Left colon (tissue), 2 donors: ENCODE measurements at places on chromosomes 3 and 15.

- DNase-seq, result no peak
These were observed 7.2 kb upstream of the P2RY12 start for GRCh38 chr3:151391720-151392119.

GRCh38 chr15:77002954-77003912, 8.3 kb downstream of the PSTPIP1 start:
- DNase-seq, result peak; percentile 62

GRCh38 chr15:25237291-25237978, 201.4 kb downstream of the UBE3A start:
- DNase-seq, result no peak

DNA sequence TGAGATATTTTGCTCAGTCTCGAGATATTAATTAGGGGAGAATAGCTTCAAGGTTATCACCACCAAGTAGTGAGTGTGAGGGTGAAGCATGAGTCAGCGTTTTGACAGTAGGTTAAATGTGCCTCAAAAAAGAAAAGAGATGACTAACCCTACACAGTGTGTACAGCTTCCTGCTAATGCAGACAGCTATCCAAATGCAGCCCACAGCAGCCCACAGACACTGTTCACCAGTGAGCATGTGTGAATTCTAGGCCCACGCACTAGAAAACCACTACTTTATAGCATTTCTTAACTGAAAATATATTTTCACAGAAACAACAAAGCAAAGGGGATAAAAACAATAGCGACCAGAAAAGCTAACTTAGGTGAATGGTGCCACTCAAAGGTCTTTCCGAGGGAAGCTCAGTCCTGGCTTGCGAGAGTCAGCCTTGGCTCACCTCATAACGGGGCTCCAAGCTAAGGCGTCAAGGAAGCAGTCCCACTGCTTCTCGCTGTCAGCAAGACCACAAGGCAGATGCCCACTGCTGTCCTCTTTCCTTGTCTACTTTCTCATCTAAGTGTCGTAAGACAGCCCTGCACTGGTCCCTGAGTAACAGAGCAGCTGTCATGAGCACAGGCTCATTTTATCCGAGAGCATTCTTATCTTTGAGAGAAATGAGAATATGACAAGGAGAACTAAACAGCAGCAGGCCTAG, 47.6 kb downstream of the TXNRD3 start:
- DNase-seq, result no peak

GRCh38 chr15:45631776-45632175, 3.1 kb upstream of the SQOR start:
- DNase-seq, result no peak

DNA sequence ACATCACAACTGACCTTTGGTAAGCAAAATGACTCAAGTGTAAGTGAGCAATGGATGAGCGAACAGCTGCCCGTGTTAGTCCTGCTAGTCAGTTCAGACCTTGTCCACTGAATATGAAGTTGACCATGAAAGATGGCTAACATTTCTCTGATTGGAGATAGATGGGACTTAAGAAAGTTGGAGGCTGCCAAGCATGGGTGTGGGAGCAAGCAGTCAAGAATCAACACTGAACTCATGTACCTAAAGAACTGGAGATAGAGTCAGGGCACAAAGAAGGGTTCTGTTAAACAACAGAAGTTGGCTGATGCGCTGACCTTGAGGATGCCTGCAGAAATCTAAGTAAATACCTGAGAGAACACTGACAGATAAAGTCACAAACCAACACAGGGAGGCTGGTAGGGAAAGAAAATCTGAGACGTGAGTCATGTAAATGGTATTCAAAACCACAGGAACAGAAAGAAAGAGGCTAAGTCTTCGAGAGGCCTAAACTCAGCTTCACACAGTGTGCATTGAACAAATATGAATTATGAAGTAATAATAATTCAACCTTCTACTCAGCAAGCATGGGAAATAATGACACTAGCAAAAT, 30.7 kb upstream of the ANPEP start:
- no peak for DNase-seq

GRCh38 chr3:182364723-182365650, 428.3 kb upstream of the ATP11B start:
- DNase-seq, result no peak

GRCh38 chr3:61526308-61526707, 35.1 kb upstream of the PTPRG start:
- no peak for DNase-seq

- DNase-seq, result no peak
These were observed 74.5 kb downstream of the LSM3 start for GRCh38 chr3:14253022-14253706.

DNA sequence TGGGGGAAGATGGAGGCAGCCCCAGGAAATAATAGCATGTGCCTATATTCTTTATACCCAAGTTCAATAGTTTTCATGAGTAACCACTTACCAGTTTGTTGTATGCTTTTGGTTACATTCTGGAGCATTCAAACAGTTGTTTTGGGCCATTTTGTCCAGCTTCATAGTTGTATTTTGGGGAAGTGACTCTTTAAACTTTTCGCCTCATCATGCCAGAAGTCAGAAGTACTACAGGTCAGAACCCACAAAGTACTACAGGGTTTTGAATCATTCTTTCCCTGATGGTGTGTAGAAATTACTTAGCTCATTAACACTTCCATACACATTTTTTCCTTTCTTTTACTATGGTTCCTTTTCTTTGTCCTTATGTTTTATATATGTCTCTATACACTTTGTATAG, 210.6 kb downstream of the ARPP21 start:
- DNase-seq, result no peak

- no peak for DNase-seq
These were observed 659.3 kb downstream of the ROBO2 start for GRCh38 chr3:77699125-77699691.

DNA sequence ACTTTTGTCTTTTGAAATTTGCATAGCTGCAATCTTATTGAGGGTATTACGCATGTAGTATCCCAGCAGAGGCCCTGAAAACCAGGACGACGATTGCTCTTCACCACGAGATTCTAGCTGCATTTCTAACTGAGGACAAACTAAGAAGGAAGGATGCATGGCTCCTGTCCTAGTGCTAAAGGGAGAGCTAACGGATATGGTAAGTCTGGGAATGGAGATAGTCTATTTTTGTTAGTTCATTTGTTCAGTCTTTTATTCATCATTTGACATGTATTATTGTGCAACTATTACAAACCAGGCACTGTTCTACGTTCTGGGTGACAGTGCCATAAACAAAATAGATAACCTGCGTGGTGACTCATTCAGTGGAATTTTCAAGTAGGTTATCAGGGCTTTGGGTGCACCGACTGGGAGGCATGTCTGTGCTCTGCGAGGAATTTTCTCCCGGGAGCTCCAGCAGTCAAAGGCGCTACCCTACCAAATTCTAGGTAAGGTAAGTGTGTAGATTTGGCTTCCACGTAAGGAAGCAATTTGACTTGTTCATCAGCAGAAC, 51.9 kb upstream of the ETV5 start:
- no peak for DNase-seq

- no peak for DNase-seq
These were observed 10.8 kb downstream of the RAD54L2 start for GRCh38 chr3:51549311-51549710.

DNA sequence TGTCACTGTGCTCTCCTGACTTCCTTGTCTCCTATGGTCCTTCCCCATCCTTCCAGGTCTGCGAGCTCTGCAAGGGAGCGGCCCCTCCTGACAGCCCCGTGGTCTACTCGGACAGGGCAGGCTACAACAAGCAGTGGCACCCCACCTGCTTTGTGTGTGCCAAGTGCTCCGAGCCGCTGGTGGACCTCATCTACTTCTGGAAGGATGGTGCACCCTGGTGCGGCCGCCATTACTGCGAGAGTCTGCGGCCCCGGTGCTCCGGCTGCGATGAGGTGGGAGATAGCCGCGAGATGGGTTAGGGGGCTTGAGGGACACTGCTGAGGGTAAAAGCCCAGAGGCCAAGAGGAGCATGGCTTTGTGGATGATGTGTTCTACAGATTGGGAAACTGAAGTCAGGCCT, 63.8 kb downstream of the LMCD1 start:
- no peak for DNase-seq

GRCh38 chr3:140552898-140553297, 125.0 kb upstream of the TRIM42 start:
- no peak for DNase-seq

DNA sequence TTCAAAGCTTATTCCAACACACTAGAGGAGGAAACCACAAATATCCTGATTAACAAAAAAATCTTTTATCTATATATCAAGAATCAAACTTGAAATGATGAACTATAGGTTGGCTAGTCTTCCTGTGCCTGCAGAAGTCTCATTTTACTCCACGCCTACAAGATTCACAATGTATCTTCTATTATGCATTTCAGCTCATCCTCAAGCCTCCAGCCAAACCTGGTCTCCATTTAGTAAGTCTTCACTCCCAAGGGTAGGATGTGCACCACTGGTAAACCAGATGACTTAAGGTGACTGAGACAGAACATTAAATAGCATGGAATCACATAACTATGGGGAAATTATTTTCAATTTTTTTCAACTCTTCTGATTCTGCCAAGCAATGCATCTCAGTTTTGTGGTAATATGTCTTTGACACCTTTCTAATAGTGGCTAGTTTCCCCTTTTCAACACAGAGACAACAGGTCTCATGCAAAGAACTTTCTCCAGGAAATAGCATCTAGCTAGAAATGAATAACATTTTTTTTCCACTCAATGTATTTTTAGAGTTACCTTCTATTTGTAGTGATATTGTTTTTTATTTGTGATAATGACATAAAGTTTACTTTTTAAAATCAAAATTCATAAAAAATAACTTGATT, 166.9 kb downstream of the TNIK start:
- no peak for DNase-seq

- no peak for DNase-seq
These were observed 92.3 kb upstream of the LRIG1 start for GRCh38 chr3:66592927-66593625.

DNA sequence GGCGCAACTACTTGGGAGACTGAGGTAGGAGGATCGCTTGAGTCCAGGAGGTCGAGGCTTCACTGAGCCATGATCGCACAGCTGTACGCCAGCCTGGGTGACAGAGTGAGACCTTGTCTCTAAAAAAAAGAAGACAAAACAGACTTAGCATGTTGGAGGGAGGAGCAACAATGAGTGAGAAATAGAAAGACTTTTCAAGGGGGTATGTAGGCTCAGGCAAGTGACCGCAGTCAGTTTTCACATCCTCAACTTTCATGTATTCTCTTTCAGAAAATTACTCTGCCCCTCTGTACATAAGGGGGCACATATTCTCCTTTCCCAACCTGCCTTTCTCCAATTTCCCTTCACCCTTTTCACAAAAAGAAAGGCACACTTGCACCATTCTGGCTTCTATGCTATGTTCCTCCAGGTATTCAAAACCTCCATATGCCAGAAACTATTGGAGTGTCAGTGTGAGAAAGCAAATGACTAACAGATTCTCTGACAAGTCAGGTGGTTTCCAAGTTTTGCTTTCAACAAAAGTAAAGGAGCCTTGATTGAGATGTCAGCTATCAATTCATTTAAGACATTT, 7.6 kb downstream of the NSUN3 start:
- no peak for DNase-seq

DNA sequence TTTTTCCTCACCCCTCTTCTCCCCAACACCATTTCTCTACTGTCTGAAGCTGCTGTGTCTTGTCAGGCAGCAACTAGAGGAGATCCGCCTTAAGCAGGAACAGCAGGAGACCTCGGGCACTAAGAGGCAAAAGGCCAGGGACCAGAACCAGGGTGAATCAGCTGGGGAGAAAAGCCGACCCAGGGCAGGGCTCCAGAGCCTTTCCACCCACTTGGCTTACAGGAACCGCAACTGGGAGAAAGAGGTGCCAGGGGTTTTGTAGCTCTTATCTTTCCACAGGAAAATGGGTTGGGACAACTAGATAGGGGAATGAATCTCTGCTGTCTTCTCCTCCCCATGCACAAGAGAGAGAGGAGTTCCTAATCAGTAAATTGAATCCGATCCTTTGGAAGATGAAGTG, 3.0 kb upstream of the NGRN start:
- no peak for DNase-seq

DNA sequence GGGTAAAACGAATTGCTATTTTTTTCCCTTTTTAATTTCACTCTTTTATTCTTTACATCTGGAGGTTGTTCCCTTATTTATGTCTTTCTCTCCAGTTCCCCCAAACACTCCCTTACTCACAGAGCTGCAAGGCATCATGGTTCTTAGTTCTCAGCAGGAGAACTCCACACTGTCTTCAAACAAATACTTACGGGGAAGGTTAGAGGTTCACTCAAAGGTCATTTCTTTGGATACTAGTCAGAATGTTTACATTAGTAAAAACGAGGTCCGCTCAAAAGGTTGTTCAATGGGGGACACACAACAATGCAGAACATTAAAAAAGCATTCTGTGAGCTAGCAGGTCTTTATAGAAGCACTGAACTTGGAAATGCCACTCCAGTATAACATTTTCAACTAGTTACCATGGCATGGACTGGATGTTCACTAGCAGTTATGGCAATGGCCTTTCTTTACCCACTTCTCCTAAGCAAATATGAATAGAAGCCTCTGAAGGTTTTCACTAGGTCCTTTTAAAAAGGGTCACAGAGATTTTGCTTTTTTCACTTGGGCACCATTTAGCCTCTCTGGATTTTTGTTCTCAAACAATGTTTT, 201.7 kb downstream of the MEIS2 start:
- DNase-seq, result no peak

DNA sequence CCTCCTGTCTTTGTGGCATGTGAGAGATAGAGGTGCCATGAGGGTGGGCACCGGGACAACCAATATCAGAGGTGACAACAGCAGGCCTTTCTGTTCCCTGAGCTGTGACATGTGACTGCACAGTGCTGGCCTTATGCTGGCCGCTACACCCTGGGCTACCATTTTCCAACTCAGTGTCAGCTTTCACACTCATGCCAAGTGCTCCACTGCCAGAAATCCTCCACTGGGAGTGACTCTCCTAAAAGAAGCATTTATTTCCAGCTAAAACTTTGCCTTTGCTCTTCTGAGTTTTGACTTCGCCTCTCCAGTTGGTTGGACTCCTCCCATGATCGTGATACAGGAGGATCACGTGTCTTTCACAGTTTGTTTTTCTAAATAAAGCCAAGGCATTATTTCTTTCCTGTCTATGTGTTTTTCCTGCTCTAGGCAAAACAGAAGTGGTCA, 31.4 kb downstream of the CA12 start:
- no peak for DNase-seq

DNA sequence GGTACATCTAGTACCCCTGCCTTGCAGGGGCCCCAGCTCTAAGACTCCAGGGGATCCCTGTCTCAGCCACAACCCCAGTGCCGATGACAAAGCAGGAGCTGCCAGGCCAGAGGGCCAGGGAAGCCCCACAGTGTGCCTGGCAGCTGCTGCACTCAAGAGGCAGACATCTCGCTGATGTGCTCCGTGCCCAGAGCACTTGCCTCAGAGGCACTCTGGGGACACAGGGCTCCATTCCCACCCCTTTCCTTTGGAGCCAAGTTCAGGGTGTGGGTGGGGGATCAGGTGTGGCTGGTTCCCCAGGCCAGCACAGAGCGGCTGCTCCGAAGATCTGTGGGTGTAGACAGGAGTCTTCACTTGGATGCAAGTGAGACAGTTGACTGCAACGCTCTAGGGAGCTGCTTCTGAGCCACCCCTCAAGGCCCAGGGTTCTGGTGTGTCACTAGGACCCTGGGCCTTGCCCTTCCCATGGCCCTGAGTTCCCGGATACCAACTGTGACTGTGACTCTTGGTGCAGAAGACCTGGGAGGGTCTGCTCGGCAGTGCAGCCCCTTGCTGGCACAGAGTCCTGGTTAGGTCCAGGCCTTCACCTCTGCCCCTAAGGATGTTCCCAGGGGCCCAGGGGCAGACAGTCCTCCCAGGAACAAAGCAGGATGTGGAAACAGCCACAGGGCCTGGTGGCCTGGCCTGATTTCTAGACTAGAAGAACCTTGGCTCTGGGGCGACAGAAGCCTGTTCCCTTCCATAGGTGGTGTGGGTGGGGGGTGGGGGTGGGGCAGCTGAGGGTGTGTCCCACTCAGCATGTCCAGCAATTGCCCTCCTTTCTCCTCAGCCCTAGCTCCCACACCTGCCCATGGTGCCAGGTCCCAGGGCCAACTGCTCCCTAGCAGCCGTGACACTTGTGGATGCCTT, 2.5 kb downstream of the NT5DC2 start:
- peak; percentile 4 for DNase-seq
